NCI-H2081 treated with DMSO at 0.1 percent for 48 hours (cell line): ENCODE measurements at places on chromosomes 2 and 18.

DNA sequence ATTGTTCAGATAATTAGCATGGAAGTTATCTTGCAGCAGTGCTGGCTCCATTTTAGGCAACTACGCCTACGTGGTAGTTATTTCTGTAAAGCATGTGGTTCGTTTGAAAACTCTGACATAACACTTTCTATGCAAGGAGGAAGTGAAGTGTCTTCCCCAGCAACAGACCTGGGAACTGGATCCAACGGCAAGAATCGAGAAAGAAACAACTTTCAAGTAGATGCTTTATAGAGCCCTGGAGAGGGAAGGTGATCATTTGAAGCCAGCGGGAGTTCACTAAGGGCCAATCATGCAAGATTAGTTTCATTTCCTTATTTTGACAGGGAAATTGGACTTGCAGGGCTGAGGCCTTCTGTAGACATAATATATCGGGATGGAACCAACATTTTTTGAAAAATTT lies 218.3 kb downstream of the ACKR3 start:
- no peak for DNase-seq

GRCh38 chr2:233935426-233935825 lies 18.3 kb downstream of the TRPM8 start:
- DNase-seq = no peak

GRCh38 chr2:230912046-230912445 lies 13.0 kb downstream of the GPR55 start:
- no peak for DNase-seq

- no peak for DNase-seq
Observed at GRCh38 chr2:105853354-105854088, 108.8 kb downstream of the NCK2 start.

GRCh38 chr2:5696945-5697521 lies 4.8 kb downstream of the SOX11 start:
- no peak for DNase-seq

GRCh38 chr2:168566974-168567665 lies 111.0 kb downstream of the CERS6 start:
- no peak for DNase-seq

DNA sequence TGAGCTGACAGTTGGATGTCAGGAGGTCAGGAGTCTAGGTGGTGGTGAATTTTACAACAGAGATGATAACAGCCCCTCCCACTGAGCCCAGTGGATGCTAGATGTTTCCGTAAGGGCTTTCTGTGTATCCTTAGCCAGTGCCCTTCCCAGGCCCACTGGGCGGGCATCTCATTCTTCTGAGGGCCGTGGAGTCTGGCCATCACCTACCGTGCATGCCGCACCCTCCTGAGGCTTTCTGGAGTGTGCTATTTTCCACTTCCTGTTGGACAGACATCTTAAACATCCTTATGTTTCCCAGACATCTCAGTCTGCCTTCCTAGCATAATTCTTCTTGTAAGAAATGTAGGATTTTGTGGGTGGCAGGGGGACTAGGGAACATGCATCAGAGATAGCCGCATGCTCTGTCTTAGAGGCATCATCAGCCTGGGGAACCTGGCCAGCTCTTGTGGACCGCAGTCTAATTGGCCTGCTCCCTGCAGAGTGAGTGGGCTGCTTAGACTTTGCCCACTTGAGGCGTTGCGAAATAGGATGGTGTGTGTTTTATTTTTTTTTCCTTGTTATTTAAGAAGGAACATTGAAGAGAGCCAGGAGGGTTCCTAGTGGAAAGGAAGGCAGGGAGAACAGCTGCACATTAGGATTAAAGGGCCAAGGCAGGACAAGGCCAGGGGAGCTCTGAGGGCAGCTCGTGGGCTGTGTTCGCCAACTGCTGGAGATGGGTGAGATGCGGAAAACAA lies 135.8 kb downstream of the SH3RF3 start:
- DNase-seq = no peak

DNA sequence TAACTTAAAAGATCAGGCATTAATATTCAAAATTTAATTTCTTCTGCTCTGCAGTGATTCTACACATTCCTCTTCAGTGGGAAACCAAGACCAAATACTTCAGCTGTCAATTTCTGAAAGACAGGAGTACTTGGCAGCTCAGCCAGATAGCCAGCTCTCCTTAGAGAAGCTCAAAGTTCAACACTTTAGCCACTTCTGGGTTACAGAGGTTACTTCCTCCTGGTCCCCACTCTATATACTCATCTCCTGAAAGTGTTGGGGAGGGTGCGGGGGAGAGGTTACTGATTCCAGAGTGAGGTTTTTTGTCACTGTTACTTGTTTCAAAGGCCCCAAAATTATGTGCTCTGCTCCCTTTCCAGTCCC lies 4.1 kb downstream of the CYTIP start:
- DNase-seq = no peak

- no peak for DNase-seq
Observed at GRCh38 chr2:240672701-240673190, 9.9 kb downstream of the AQP12B start.

- DNase-seq = no peak
Observed at GRCh38 chr18:55158570-55158969, 199.3 kb upstream of the CCDC68 start.

DNA sequence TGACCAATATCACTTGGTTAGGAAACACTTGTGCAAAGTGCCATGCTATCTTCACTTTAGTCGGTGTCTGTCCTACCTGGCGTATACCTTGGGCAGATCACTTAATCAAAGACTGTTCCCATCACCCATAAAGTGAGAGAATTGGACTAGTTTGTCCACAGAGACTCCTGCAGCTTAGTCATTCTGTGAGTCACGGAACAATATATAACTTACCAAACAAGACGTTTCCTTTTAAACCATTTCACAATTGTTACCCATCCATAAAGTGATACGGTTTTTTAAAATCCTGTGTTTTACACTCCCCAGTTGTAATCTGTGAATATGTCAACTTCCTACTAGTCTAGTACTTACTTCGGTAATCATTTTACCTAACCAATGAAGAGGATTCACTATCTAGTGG lies 499.3 kb upstream of the SMIM21 start:
- no peak for DNase-seq

DNA sequence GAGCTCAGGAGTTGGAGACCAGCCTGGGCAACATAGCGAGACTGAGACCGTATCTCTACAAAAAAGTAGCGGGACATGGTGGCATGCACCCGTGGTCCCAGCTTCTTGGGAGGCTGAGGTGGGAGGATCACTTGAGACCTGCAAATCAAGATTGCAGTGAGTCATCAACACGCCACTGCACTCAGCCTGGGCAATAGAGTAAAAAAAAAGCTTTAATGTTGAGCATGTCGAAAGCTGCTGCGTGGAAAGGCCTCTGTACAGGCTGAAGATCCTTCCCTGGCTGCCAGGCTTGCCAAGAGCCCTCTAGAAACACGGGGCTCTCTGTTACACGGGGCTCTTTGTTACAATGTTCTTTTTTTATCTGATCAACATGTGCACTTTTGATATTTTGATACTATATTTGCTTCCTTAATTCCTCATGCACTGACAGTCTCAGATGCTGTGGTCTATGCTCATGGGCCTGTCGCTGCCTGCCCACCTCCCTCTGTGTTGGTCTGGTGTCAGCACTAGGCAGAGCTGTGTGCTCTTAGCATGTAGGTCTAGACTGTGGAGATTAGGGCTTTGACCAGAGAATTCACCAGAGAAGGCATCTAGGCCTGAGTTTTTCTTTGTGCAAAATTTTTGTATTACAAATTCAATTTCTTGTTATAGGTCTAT lies 18.7 kb downstream of the CLK1 start:
- no peak for DNase-seq

DNA sequence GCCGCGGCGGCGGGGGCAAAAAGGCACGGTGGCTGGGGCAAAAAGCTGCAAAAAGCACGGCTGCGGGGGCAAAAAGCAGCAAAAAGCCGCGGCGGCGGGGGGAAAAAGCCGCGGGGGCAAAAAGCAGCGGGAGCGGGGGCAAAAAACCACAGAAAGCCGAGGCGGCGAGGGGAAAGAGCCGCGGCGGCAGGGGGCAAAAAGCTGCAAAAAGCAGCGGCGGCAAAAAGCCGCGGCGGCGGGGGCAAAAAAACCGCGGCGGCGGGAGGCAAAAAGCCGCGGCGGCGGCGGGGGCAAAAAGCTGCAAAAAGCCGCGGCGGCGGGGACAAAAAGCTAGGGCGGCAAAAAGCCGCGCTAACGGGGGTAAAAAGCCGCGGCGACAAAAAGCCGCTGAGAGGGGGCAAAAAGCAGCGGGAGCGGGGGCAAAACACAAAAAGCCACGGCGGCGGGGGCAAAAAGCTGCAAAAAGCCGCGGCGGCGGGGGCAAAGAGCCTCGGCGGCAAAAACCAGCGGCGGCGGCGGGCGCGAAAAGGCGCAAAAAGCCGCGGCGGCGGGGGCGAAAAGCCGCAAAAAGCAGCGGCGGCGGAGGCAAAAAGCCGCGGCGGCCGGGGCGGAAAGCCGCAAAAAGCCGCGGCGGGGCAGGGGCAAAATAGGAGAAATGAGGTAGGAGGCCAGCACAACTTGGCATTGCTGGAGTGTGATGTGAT lies 123.4 kb downstream of the ANKRD30BL start:
- DNase-seq = no peak

GRCh38 chr2:176931588-176932563 lies 280.7 kb upstream of the HNRNPA3 start:
- DNase-seq = no peak

- DNase-seq = no peak
Observed at GRCh38 chr2:68031043-68031442, 31.8 kb downstream of the C1D start.

DNA sequence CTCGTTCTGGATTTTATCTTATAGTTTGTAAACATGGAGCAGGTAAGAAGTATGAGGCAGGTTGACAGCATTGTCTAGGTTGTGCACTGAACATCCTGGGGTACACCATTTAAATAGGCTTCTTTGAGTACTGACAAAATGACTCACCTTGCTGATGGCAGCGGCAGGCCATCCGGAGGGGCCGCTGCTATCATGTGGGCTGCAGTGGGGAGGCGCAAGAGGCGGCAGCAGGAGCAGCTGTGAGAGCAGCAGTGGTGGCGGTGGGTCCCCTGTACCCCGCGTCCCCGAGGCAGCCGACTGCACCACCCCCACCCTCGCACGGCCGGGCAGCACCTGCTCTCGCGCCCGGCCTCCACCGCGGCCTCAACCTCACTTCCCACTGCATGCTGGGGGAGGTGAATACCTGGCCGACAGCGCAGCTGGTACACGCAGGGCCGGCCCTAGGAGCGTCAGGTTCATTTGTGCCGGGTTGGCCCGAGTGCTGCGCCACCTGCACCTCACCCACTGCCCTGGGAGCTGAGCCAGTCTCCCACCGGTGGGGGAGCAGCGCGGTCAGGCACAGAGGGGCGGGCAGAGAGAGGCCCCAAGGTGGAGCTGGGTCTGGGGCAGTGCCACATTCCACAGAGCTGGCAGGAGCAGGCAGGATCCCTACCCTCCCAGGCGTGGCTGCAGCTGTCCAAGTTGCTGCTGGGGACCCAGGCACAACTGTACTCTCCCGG lies 154.5 kb upstream of the RBMS1 start:
- no peak for DNase-seq

DNA sequence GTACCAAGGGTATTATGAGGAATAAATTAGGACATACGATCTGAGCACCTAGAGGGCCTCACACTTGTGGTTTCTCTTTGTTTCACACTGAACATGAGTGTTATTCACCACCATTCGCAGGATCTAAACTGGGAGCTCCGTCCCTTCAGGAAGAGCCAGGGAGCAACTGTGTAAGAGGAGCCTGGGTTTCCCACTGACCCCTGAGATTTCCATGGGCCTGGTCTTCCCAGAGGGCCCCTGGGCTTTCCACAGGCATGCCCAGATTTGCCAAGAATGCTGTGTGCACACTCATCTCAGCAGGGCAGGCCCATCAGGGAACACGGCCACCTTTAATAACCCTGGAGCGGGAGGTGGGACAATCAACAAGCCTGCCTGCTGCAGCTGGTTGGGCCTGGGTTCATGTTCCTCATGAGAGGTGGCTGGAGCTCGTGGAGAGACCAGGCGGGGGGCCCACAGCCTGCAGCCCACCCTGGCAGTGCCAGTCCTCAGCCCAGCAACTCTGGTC lies 416.8 kb upstream of the MYT1L start:
- no peak for DNase-seq

DNA sequence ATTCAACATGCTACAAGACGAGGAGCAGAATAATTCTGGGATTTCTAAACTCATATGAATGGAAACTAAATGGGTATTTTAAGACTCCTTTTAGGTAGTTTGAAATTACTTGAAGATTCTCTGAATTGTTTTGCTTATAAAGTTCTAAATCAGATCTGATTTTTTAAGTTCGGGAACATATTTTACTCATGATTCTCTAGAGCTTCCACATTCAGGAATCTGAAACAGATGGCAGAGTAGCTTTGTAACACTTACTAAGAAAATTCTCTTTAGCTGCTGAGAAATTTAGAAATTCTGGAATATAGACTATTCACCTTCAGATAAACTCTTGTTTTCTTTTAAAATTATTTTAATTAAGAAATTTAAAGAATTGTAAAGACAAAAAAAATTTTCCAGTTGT lies 13.7 kb downstream of the RBBP8 start:
- no peak for DNase-seq

DNA sequence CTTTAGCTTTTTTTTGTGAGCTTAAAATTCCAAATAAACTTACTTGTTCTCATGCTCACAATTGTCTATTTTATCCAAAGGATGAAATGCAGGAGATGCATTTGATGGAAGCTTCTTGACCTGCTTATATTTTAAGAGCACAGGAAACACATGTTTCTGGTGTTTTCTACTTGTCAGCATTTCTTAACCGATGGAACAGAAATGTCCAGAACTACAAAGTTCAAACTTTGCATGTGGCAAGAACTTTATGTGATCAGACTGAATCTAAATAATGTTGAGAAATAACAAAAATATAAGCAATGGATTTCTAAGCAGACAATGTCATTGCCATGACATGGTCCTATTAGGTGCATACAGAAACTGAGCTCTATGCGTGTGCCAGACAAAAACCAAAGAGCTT lies 9.9 kb upstream of the CTLA4 start:
- DNase-seq = no peak

DNA sequence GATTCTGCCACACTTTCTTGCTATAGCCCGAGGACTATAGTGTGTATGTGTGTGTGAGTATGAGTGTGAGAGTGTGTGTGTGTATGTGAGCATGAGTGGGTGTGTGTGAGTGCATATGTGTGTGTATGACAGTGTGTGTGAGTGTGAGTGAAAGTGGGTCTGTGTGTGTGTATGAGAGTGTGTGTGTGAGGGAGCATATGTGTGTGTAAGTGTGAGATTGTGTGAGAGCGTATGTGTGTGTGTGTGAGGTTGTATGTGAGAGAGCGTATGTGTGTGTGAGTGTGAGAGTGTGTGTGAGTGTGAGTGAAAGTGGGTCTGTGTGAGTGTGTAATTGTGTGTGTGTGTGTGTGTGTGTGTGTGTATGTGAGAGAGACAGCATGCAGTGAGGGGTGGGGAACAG lies 89.0 kb upstream of the ACSL3 start:
- DNase-seq = no peak

DNA sequence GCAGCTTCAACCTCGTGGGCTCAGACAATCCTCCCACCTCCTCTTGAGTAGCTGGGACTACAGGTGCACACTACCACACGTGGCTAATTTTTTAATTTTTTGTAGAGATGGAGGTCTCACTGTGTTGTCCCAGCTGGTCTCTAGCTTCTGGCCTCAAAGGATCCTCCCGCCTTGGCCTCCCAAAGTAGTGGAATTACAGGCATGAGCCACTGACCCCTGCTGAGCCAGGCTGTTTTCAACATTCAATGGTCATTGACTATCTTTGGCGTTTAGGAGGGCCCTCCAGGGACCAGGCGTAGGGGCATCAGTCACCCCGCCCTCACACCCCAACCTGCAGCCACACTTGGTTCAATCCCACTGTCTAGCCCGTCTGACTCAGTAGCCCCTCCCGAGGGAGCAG lies 5.2 kb downstream of the MZT2B start:
- no peak for DNase-seq
